Urothelium cell line (cell line): ENCODE measurements at places on chromosomes 7 and 10.

DNA sequence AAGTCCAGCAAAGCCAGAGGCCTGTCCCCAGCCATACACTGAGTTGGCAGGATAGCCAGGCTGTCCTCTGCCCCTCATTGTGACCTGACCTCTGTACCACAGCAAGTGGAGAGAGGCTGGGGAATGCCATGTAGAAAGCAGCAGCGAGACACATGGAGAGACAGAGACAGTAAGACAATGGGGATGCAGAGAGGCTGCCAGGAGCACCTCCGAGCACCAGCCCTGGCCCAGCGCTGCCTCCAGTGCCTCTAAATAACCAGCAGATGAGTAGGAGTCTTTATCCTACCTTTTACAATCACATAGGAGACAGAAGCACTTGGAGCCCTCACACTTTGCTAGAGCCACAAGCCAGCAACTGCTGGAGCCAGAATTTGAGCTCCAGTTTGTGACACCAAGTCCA lies 8.1 kb downstream of the GDF2 start:
- DNase-seq = no peak

GRCh38 chr10:123879606-123880257 lies 11.9 kb downstream of the CPXM2 start:
- no peak for DNase-seq

- DNase-seq = no peak
These were observed 28.2 kb downstream of the PUS7 start for GRCh38 chr7:105493923-105494315.

- no peak for DNase-seq
These were observed 103.4 kb downstream of the PRTFDC1 start for GRCh38 chr10:24849051-24849450.

GRCh38 chr10:48670978-48671913 lies 13.4 kb upstream of the WDFY4 start:
- no peak for DNase-seq

DNA sequence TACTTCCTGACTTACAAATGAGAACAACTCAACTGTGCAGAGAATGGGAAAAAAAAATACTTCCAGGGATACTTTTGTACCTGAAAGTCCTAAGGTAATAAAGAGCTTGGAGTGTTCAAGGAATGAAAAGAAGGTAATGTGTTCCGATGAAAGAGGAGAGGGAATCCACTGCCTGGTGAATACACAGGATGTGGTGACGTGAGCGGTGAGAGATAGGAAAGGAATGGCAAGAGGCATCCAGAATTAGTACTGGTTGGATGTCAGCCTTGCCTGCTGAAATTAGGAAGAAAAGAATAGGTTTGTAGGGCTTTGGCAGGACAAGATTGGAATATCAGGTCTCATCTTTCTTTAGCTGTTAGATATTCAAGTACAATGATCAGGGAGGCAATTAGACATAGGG lies 347.7 kb downstream of the POM121L12 start:
- peak; percentile 80 for DNase-seq

GRCh38 chr7:100890653-100891567 lies 1.4 kb upstream of the UFSP1 start:
- DNase-seq = no peak

- DNase-seq = no peak
These were observed 16.1 kb upstream of the PRF1 start for GRCh38 chr10:70618663-70619062.

DNA sequence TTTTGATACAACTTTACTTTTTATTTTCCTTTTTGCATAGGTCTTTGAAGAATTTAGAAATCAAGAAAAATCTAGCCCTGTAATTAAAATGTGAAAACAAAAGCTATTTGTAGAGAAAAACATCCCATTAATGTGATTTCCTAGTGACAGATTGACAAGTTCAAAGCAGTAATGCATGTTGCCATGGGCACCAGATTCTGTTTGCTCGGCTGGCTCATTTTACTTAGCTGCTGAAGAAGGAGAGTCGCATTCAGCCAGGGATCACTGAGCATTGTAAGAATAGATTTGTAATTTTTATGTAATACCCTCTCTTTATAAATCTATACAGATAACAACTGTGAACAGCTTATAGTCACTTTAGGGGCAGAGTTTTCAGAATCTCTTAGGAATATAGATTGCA lies 28.5 kb downstream of the DNAJB9 start:
- DNase-seq = no peak

- DNase-seq = no peak
These were observed 448 bp upstream of the PTER start for GRCh38 chr10:16436367-16436757.

DNA sequence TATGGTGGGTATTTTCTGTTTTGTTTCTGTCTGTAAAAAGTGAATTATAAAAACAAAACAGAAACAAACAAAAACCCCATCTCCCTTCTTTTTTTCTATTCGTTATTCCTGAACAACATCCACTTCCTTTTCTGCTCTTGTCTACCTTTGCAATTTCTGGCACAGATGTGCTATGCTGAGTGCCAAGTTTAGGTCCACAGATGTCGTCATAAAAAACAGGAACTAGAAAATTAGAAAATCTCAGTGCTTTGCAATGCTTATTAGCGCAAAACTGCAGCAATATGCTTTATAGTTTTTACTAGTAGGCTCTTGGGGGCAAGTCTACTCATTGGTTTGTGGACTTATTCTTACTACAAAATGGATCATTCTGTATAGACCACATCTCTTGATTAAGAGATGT lies 94.2 kb upstream of the PRKCQ start:
- no peak for DNase-seq

GRCh38 chr10:82340166-82340565 lies 465.2 kb downstream of the NRG3 start:
- DNase-seq = no peak
